ENCODE measurements at places on chromosomes 6 and 20.

DNA sequence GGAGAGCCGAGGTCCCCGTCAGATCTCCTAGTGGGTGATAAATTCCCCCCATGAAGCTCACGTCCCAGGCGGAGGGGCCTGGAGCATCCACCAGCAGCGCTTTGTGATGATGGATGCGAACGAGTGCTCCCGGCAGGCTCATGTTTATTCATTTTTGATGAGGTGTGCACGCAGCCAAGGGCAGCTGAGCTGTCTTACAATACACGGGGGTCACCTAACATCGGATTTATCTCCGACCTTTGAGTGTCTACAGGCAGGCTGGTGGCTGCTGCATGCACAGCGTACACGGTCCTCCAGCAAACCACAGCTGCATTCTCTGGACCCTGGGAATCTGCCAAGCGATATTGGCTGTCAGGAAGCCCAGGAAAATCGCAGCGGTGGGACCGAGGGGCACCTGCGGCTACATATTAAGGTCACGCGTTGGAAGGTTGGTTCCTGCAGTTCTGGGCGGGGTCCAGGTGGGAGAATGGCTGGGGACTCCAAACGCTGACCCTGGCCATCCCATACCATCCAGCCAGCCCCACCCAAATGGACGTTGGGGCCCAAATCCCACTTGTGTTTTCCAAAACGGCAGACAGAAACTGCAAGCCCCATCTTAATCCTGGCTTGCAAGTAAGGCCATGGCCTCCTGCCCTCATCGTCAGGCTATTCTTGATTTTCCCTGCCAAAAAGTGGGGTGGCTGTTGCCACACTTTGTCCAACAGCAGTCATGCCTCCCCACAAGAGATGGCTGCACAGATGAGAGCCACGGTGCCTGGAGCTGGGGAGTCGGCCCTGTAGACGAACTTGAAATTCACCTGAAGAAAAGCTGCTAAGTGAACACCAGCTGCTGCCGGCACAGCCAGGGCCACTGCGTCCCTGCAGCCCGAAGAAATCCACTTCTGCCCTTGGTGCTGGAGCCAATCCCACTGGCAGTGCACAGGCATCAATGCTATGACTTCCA lies 399.9 kb downstream of the TAF4 start:
- no peak for DNase-seq

GRCh38 chr6:131122007-131122406 lies 13.3 kb upstream of the AKAP7 start:
- no peak for DNase-seq

DNA sequence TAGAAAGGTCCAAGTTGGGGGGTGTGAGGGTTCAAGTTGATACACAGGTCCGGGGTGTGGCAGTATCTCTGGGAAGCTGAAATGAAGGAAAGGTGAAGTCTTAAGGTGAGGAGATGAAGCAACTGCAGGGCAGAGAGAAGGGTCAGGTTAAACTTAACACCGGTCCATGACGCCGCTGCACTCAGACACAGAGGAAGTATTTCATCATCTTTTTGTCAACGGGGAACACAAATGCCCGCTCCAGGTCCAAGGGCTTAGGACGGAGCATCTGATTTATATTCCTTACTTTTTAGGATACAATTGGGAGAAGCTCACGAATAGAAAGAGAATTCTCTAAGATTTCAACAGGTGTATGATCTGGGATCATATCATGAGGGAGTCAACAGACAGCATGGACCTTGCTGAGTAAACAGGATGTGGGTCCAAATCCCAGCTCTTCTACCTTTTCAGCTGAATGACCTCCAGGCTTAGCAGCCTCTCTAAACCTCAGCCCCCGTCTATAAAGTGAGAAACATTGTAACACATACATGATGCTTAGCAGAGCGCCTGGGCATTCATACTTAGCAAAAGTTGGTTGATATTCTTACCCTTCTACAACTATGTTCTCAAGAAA lies 197.5 kb downstream of the ATXN1 start:
- no peak for DNase-seq

DNA sequence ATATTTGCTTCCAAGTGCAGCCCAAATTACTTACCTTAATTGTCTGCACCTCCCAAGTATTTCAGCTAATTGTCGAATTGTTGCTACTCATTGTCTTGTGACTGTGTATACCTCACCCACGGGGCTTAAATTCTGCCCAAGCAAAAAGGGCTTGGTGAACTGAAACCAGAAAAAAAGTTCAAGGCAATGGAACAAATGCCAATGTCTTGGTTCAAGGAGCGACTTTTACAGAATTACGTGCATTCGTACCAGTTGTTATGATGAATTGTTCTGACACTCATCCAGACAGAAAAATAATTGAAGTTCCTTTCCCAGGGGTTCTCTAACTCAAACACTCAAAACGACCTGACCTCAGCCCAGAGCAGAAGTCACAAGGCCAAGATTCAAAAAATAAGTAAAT lies 13.9 kb upstream of the PXDC1 start:
- DNase-seq = no peak

GRCh38 chr6:1724124-1724523 lies 114.4 kb downstream of the FOXC1 start:
- no peak for DNase-seq

- DNase-seq = no peak
These were observed 10.2 kb downstream of the NQO2 start for GRCh38 chr6:3009930-3010329.

DNA sequence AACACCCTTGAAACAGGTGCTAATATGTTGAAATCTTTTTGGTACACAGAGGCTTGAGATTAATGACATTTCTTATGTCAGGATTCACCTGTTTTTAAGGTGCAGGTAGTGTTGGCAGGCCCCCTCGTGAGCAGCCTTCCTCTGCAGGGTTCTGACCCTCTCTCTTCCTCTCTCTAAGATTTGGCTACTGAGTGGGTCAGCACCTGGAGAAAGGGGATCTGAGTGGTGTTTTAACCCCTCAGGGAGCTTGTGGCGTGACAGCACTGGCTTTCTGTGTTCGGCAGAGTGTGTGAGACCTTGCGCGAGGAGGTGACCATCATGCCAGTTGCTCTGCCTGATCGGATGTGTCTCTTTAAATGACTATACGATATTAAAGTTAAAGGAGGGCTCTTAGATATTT lies 37.1 kb downstream of the HIVEP1 start:
- no peak for DNase-seq

- DNase-seq = no peak
These were observed 107.1 kb downstream of the THBS2 start for GRCh38 chr6:169146521-169146920.

DNA sequence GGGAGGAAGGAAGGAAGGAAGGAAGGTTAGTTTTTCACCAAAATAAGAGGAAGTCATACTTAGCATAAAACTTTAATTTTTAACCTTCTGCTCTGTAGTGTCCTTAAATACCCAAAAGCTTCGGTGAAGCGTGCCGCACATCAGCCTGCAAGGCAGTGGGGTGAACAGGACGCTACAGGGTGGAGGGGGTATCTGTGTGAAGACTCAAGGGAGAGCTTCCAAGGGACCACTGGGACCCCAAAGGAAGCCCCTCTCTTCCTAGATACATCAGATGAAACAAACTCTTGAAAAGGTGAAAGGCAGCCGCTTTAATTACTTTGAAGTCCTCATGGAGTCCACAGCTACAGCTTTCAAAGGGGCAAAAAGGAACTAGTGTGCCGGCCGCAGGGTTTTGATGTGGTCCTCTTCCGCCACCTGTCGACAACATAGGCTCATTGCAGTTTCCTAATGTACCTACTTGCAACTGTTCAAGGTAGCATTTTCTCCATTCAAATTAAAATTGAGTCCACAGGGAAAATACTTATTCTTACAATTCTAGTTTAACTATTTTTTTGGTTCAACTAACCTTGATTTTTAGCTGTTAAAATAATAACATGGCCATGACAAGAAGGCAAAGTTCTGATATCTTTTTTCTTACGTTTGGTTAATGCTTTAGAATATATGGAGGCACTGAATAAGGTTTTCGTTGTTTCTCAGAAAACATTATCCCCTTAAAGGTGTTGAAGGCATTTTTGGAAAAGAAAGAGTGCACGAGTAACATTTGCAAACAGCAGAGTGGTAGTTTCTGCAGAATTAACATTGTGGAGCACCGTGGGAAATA lies 135.0 kb upstream of the RIPOR2 start:
- peak; percentile 88 for DNase-seq

GRCh38 chr6:79818471-79818870 lies 128.9 kb downstream of the ELOVL4 start:
- no peak for DNase-seq

DNA sequence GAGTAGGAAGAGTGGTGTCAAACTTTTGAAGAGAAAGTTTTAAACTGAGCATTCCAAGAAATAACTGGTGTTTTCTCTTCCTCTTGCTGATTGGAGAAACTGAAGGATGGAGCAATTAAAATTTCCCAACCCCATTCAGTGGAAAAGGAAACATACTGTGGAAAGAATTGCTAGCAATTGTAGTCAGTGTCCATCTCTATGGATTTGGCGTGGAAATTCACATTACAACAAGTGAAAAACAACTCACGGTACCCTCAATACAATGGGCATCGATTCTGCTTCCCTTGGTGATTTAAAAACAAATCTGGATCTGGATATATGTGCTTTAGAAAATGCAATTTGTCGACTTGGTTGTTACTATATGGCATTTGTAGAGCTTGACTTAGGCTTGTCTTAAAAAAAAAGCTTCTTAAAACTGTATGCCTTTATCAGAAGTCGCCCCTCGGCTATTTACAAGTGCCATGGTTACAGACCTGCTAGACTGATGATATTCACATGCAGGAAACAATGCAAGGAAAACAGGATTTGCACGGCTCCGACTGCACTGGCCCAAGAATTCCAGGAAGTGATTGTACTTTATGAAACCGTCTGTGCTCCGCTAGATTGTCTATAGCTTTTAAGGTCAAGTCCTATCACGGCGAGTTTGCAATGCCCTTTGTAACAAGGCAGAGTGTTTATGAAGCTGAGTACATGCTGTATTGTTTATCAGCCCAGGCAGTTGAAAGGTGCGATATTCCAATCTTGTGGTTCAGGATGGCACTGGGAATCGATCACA lies 131.7 kb upstream of the PHACTR1 start:
- DNase-seq = no peak

Measured in Kasumi-1 (cell line).